Hematopoietic multipotent progenitor cell treated with erythropoietin and hydrocortisone succinate and interleukin-3 and kit ligand, for 15 days (in vitro differentiated cells): ENCODE measurements at places on chromosomes 3 and 15.

DNA sequence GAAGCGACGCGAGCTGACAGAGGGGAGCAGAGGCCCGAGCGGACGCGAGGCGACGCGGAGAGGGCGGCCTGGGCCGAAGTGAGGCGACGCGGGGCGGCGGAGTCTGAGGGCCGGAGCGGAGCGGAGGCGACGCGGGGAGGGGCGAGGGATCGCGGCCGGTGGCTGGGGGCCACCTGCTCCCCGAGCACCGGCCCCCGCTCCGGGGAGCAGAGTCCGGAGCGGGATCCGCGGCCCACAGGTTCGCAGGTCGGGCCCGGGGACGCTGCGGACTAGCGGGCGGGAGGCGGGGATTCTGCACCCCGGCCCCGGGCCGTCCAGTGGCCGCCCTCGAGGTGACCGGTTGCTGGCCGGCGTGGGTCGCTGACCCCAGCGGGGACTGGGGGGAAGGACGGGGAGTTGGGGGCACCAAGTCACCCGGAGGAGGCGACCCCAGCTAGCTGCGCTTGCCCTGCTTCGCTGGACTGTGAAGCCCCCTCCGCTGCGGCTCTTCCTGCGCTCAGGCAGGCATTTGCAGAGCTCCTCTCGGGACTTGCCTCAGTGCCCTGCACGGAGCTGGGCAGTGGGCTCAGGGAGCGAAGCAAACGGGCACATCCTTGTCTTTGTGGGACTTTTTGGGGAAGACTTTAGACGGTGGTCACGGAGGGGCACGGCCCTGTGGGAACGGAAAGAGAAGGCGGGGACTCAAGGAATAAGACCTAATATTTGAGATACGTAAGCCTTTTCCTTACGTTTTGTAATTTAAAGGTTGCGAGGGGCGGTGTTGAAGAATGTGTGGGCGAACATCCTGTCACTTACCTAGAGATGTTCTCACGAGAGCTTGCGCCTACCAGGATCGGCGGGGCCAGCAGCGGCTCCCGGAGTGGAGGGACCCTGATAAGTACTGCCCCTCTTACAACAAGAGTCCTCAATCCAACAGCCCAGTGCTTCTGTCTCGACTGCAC, 566 bp downstream of the HMCES start:
- DNase-seq = peak; percentile 24

DNA sequence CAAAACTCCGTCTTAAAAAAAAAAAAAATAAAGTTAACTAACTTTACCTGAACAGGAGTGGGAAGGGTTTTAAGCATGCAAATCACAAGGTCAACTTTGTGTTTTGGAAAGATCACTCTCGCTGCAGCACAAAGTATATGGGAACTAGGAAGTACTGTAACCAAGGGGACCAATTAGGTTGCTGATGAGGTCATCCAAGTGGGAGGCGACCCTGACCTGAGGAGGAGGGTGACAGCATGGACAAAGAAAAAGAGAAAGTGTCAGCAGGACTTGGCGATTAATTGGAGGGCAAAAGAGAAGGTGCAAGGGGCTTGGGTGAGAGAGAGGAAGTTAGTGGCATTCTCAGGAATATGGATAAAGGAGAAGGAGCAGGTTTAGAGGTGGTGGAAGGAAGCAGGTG, 89.5 kb upstream of the ZBED2 start:
- no peak for DNase-seq

GRCh38 chr15:42955518-42955917, 34.9 kb upstream of the TTBK2 start:
- no peak for DNase-seq

DNA sequence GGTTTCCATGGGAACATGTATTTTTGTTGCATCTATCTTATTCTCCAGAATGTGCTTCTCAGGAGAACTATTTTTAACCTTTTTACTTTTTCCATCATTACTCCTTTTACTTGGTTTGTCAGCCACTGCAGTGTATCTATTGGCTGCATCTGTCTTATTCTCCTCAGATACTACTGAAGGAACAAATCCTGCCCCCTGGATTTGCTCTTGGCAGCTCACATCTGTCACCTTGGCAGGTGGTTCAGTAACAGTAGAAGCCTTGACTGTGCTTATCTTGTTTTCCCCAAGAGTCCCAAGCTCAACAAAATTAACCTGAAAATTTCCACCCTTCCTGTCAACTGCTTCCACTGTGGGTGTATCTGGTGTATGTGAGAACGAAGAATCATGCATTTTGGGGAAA, 106.0 kb downstream of the MAP4 start:
- no peak for DNase-seq

DNA sequence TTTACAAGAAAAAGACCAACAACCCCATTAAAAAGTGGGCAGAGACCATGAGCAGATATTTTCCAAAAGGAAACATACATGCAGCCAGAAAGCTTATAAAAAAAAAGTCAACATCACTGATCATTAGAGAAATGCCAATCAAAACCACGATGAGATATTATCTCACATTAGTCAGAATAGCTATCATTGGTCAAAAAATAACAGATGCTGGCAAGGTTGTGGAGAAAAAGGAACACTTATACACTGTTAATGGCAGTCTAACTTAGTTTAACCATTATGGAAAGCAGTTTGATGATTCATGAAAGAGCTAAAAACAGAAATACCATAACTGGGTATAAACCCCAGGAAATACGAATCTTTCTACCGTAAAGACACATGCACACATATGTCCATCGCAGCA, 76.3 kb downstream of the SUCNR1 start:
- DNase-seq = no peak

GRCh38 chr3:188294823-188295487, 141.0 kb downstream of the LPP start:
- DNase-seq = no peak

GRCh38 chr15:78695046-78695671, 54.1 kb upstream of the CHRNB4 start:
- DNase-seq = no peak

DNA sequence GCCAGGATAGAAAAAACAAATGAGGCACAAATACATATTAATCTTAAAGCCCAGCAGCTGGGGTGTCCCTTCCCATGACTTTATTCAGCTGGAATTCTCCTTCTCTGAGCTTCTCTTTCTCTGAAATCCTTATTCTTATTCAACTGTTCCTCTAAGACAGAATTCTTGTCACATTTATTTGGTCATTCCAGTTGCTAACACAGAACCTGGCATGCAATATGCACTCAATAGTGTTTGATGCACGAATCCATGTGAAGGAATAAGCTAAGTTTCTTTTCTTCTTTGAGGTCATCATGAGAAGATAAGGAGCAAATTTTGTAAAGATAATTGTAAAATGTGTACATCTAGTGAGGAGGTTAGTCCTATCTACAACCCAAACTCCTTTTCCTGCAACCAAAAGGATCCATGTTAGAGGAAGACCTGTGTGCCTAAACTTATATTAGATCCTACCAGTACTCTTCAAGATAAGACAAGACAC, 154.2 kb upstream of the KCNMB2 start:
- no peak for DNase-seq

- no peak for DNase-seq
These were observed 16.1 kb upstream of the CNTN3 start for GRCh38 chr3:74630602-74631001.

DNA sequence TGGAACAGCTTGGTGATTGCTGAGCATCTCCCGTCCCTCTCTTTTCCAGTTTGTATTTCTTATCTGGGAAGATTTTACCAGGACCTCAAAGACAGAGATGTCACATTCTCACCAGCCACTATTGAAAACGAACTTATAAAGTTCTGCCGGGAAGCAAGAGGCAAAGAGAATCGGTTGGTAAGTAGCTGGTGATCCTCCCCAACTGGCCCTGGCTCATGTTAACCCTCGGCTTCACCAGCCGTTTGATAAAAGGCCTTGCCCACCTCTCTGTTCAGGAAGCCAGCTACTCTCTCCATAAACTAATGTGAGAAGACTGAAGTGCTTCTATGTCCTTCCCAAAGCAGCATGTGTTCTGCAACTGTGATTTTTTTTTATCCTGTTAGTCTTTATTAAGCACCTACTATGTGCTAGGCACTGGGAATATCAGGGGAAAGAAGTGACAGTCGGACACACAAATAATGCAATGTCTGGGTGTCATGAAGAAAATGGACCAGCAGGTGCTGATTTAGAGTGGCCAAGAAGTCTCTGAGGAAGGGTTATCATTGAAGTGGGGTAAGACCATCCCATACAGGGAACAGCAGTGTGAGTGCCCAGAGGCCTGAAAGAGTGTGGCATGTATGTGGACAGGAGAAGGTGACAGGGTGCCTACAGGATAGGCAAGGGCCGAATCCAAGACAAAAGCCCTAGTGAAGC, 1.2 kb downstream of the MANF start:
- no peak for DNase-seq

DNA sequence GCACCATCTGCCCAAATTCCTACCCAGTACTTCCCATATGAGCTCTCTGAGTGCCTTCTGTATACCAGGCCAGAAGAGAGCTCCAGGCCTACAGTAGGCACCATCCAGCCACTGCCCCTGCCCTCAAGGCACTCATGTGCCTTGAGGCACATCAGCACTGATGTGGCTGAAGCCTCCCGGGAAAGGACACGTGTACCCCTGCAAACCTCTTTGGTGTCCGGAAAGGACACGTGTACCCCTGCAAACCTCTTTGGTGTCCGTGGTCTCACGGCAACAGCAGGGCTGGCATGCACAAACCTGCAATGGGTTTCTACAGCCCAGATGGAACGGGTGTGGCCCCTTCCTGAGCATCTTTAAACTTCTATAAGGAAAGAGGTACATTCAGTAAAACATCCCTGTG, 209.4 kb upstream of the IGF1R start:
- DNase-seq = no peak

DNA sequence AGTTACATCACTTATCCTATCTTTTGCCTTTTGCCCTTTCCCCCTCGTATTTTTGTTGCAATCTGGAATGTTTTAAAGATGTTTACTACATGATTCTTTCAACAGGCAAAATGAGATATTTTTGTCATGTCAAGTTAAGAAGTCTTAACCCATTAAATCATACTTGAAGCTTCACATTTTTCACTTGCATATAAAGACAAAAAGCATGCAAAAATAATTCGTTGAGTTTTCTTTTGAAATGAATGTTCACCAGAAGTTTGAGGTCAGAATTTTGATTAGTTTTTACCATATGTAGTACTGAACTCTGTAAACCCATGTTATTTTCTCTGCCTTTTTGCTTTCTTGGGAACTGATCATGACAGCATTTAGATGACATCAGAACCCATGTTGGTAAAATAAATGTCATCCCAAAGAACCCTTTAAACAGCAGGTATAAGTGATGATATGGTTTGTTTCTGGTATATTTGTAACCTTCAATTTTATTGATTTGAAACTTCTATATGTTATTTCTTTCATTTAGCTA, 188.5 kb downstream of the GHSR start:
- no peak for DNase-seq

- peak; percentile 38 for DNase-seq
These were observed 569 bp downstream of the HIGD2B start for GRCh38 chr15:72685301-72685924.

DNA sequence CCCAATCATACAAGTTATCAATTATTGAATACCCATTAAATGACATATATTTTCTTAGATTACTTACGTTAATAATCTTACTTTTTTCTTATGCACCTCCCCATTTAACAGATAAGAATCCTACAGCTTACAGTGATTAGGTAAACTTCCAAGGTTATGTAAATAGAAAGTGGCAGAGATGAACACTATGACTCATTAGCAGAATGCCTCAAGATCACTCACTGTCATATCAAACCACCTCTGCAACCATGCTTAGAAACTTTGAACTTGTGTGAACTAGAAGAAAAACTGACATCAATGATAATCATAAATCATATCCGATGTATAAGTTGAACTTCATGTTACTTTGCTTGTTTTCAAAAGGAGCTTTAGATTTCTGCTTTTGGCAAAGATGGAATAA, 911.6 kb upstream of the ARPP21 start:
- no peak for DNase-seq

DNA sequence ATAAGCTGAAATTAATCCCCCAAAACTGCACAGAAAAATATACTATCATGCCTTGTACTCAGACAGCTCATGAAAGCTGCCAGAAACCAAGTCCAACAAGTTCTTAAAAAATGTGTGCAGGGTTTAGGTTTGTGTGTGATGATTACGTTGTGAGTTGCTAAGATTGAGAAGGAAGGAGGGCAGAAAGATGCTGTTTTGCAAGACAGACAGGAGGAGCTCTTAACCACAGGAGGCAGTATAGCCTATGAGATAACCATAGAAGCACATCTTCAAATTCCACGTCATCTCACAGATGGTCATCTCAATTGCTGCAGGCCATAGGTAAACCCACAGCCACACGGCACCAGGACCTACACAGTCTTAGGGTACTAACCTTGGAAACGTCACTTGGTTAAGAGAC, 191.9 kb downstream of the STT3B start:
- no peak for DNase-seq

GRCh38 chr3:183560607-183561006, 5.1 kb upstream of the KLHL6 start:
- DNase-seq = no peak

DNA sequence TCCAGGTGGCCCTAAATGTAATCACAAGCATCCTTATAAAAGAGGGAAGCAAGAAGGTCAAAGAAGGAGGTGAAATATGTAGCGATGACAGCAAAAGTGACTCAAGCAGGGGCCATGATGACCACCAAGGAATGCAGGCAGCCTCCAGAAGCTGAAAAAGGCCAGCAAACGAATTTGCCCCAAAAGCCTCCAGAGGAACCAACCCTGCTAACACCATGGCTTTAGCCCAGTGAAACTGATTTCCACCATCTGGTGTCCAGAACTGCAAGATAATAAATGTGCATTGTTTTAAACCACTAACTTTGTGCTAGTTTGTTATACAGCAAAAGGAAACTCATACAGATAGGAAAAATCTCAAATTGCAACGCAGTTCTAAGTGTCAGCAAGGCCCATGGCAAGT, 23.0 kb upstream of the RBSN start:
- DNase-seq = no peak

DNA sequence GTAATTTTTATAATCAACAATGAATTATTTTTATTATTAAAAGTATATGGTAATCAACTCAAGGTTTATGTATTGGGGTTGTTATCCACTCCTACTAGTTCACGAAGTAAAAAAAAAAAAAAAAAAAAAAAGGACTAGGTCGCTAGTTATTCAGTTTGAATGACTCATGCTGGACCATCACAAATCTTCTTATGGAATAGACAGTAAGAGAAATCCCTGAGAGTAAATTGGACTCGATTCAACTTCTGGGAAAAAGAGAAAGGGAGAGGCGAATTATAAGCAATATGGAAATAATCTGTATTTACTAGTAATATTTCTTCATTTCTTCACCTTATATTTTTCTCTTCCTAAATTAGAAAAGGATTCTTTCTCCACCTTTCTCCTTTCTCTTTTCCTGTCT, 2.0 kb downstream of the MYEF2 start:
- DNase-seq = no peak

DNA sequence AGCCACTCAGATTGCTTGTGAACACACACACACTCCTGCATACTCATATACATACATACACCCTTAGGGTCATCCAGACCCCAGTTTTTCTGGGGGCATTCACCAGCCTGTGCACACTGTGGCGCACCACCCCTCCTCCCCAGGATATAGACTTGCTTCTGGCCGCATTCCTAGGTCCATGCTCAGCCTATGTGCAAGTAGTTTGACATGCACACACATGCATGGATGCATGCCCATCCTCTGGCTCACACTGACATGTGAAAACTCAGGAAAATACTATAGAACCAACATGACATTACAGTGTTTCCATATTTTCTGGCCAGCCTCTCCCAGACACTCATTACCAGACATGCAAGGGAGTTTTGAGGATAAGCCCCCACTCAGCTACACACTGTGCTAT, 79.3 kb upstream of the POLG start:
- no peak for DNase-seq
